ENCODE measurements at places on chromosomes 1 and 21. TPM values are rescaled to one million over a fixed set of nuclear protein-coding genes. Genes with fewer than 3 reads are reported as not detected.
A peak's percentile ranks its signal among the peaks of the same experiment; 100 is the strongest.

Gene CDC20
- 1.7 TPM for polyA plus RNA-seq

Gene OR2L2
- polyA plus RNA-seq = 0.01 TPM

Gene LINGO4
- polyA plus RNA-seq = 0.19 TPM

Gene CNIH3
- polyA plus RNA-seq = 2.1 TPM

Gene EDARADD
- polyA plus RNA-seq = 2.8 TPM

Gene IVL
- polyA plus RNA-seq = 9.5 TPM

Gene FALEC
- 0.47 TPM for polyA plus RNA-seq

- DNase-seq = no peak
These were observed 104.6 kb upstream of the SPATA6 start for GRCh38 chr1:48576565-48576964.

DNA sequence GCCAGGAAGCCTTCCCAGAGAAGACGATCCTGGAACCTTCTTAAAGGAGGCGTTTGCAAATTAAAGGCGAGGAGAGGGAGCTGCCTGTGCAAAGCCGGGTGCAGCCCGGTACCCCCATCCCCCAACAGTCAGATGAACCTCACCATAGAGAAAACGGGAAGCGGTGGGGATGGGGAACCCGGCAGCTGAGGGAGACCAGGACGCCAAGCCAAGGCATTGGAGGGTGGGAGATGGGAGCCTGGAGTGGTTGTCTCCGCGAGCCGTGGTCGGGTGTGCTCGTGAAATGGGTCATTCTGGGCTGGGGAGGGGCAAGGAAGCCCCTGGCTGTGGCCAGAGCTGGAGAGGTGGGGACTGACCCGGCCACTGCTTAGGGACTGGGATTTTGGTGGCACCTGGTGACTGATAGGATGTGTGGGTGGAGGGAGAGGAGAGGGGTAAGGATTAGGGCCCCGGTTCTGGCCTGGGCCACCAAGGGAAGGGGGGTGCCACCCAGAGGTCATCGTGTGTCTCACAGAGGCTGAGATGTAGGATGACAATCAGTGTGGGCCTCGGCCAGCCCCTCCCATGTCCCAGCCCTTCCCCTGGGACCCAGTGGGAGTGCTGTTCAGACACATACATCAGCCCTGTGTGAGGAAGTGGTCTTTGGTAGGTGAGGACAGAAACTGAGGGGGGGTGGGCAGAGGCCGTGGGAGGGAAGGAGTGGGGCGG is 676 bp upstream of the PADI2 start:
- DNase-seq = no peak

- DNase-seq = no peak
These were observed 38.8 kb upstream of the TTC39A start for GRCh38 chr1:51369171-51369570.

- no peak for DNase-seq
These were observed 3.9 kb upstream of the CLCA1 start for GRCh38 chr1:86464819-86465218.

GRCh38 chr1:182383934-182384333 is 7.7 kb downstream of the GLUL start:
- DNase-seq = no peak

DNA sequence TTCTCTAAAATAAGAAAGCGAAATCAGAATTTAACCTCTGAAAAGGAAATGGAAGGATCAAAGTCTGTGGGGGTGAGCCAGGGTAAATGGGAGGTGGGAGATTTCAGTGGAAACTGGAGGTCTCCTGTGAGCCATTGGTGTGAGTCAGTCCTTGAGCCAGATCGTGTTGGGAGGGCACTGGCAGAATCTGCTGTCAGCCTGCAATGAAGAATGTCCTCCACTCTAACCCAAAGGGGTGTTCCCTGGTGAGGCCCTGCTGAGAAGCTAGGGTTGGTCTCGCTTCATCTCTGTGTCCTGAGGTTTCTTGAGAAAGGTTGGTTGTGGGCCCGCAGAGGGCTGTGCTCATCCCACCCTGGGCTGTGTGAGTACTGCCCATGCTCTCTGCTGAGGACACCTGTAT is 2.4 kb downstream of the QSOX1 start:
- no peak for DNase-seq

DNA sequence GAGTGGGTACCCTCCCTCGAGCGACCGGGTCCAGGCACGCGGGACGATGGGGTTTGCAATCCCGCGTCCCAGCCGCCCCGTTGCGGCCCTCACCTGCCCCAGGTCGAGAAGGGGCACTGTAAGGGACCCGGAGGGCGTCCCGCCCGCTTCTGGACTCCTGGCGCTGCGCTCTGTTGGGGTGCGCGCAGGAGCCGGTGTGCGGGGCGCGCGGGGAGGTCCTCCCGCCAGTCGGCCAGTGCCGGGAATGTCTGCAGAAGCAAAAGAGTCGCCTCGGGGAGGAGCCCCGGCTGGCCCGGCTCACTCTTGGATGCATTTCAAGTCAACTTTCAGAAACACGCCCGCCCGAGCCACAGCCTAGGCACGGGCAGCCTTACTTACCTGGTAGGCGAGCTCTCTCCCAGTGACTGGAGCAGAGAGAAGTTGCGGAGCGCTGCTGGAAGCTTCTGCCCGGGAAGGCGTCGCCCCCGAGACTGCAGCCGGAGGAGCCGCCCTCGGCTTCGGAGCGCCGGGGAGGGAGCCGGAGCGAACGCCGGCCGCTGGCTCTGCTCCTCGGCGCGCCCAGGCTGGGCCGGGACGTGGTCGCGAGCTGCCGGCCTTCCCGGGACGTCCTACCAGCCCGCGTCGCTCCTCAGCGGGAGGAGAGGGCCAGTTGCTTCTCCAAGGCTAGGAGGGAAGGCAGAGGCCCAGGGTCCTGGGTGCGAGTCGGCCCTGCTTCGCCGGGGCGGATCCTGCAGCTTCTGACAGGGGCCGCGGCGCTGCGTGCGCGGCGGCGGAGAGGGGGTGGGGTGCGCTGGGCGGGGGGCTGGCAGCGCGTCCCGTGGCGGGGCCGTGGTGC is at the start of gene LMX1A:
Gene LMX1A (minus strand): TSS at position 739 of the 835 bp plus-strand sequence. CDS start 1,156 bp downstream, outside the sequence.
- DNase-seq = no peak

DNA sequence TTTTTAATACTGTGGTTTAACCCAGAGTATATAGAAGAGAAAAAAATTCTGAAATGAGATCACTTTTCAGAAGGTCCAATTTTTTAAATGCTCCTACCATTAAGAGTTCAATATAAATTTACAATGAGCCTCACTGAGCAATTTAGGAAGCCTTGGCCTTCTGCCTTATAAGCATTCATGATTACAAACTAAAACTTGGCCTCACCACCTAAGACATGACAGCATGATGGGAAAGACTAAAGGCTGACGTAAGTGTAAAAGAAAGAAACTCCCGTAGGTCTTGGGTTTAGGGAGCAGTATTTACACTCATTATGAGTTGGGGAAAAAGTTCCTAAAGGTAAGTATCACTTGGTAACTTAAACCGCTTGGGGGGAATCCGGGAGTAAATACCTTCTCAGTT is 70.7 kb upstream of the ESRRG start:
- no peak for DNase-seq

DNA sequence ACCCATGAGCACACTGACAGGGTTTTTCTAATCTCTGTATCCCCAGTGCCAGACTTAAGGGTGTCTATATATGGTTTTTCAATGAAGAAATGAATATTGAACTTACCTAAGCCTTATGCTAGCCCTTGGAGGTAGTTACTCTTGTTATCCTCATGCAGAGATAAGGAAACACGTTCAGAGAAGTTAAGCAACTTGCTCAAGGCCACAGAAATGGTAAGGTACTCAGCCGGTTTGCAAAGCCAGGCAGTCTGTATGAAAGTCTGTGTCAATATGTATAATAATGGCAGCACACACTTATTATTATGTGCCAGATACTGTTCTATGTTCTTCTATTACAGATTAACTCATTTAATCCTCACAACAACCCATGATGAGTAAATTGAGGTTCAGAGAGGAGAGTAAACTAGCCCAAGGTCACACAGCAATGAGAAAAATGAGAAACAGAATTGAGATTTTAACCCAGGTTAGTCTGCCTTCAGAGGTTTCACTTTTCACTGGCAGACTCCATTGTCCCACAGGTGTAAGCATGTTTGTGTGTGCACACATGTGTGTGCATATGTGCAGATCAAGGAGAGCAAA is 54.6 kb upstream of the CSF3R start:
- DNase-seq = no peak

DNA sequence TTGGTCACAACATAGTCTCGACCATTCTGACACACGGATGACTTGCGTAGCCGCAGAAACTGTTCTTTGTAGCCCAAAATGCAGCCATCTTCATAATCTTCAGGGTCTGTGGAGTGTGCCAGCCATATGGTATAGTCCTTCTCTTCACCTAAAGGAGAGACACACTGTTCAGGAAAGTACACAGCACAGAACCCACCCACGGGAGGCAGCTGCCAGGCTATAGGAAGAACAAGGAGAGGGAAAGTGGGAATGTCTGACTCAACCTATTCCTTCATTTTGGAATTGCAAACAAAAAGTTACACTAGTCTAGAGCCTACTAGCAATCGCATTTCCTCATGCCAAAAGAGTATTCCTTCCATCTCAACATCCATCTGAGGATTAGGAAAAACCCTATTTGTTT is 16.2 kb upstream of the MYBPHL start:
- DNase-seq = no peak

- DNase-seq = no peak
These were observed 502.3 kb downstream of the NUF2 start for GRCh38 chr1:163824006-163824405.

GRCh38 chr1:221939607-221940006 is 197.7 kb upstream of the DUSP10 start:
- DNase-seq = no peak

GRCh38 chr1:236353813-236354212 is 40.3 kb upstream of the EDARADD start:
- no peak for DNase-seq

DNA sequence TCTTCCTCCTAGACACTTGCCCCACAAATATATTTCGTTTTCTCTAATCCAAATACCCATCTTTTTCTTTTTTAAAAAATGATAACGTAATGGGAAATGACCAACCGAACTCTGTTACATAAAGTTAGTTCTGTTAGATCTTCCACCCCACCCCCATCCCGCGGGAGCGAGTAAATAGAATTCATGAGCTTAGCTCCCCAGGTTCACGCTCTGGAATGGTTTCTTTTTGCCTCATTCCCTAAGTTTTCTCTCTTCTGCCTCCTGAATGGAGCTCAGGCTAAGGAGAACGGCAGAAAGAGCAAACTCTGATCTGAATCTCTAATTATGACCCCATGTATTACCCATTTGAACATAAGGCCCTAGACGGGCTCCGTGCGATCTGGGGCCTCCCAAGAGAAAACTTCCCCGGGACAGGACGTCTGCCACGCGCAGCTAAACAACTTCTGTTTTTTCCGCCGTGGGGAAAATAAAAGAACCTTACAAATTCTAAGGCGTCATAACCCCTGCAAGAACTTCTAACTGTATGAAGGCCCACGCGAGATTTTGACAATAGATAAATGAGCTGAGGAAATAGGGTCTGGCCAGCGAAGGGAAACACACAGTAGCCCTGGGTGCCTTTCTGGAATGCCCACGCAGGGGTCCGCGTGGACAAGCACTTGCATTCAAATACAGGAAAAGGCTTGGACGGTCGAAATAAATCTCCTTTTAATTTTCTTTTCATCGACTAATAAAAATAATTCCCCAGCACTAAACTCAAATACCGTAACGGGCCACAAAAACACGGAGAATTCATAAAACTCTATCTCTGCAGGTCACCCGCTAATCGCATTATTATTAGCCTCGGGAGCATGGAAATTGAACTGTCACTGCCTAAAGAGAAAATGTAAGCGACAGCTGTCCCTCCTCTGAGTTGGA is 2.2 kb downstream of the TBX15 start:
- no peak for DNase-seq

GRCh38 chr1:10149231-10149630 is 61.1 kb upstream of the KIF1B start:
- DNase-seq = no peak

- DNase-seq = no peak
These were observed 15.4 kb downstream of the POLR3GL start for GRCh38 chr1:145979746-145980456.

- DNase-seq = no peak
These were observed 11.0 kb downstream of the COL6A2 start for GRCh38 chr21:46108827-46109312.

DNA sequence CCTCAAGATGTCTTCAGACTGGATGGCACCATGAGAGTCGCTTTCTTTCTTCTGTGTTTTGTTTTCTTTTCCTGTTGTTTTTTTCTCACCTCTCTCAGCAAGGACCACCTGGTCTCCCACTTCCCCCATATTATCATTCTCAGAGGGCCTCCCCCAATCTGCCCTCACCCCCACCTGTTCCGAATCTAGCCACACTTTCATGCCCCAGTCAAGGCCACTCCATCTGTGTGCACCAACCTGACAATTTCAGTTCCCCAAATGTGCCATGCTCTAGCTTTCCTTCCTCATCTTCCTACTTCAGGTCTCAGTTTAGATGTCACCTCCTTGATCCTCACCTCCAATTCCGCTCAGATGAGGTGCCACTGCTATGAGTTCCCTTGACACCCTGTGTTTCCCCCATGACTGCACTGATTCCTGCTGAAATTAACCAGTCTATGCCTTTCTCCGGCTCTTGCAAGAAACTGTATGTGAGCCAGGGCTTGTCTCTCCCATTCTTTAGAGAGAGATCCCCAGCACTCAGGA is 146.2 kb downstream of the PLPP3 start:
- DNase-seq = no peak

DNA sequence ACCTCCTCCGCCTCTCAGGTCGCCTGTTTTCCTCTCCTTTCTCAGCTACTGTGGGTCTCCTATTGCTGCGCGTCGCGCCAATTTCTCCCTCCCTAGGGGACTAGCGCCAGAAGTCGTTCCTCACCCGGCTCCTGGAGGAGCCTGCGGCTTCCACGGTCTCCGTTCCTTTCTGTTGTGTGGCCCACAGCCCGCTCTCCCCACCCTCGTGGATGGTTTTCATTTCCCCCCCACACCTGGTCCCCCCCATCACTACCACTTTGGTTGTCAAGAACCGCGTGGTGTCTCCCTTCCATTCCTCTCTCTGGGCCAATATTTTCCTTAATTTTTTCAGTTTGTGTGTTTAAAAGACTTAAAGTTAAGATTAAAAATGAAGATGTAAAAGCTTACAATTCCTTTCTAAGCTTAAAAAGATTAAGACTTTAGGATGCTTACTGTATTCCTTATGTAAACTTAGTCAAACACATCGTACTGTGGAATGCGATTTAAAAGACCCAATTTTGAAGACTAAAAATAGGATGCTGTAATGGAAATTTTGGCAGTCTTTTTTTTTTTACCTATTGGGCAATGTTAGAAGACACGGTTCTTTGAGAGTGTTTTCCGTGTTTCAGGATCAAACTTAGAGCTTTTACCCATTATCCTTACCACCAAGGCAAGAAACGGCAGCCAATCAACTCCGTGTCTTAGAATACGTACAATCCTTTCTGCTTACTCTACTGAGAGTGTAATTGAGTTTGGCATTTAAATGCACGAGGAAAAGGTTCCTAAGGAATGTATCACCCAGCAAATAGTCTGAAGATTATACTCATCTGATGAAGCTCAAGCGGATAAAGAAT is 773 bp downstream of the CNST start:
- peak; percentile 43 for DNase-seq

DNA sequence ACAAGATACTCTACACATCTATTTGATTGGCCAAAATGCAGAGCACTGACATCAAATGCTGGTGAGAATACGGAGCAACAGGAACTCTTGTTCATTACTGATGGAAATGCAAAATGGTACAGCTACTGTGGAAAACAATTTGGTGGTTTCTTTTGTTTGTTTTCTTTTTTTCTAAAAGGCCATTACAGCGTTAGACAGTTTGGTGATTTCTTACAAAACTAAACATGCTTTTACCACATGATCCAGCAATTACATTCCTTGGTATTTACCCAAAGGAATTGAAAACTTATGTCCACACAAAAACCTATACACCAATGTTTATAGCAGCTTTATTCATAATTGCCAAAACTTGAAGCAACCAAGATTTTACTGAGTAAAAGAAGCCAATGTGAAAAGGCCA is 66.4 kb upstream of the FBXO28 start:
- no peak for DNase-seq
